ENCODE measurements at places on chromosomes 2 and 18.

DNA sequence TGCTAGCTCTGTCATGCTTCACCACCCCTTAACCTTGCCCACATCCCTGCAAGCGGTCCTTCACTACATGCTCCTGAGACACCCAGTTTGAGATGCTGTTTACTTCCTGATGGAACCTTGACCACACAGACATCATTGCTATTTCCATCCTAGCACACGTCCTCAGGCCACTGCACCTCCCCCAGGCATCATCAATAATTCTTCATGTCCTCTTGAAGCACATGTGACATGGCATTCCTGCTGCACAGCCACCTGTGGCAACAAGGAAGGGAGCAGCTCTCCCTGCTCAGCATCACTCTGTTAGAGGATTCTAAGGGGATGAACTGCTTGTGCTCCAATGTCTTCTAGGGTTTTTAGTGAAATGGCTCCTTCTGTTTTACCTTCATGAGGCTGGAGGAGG is 26.1 kb upstream of the ST3GAL5 start:
- no peak for DNase-seq

- DNase-seq, result no peak
These were observed 155.3 kb downstream of the UXS1 start for GRCh38 chr2:106038601-106039375.

GRCh38 chr2:16653799-16654198 is 11.8 kb downstream of the CYRIA start:
- no peak for DNase-seq

GRCh38 chr2:226608451-226608850 is 191.2 kb downstream of the IRS1 start:
- no peak for DNase-seq

DNA sequence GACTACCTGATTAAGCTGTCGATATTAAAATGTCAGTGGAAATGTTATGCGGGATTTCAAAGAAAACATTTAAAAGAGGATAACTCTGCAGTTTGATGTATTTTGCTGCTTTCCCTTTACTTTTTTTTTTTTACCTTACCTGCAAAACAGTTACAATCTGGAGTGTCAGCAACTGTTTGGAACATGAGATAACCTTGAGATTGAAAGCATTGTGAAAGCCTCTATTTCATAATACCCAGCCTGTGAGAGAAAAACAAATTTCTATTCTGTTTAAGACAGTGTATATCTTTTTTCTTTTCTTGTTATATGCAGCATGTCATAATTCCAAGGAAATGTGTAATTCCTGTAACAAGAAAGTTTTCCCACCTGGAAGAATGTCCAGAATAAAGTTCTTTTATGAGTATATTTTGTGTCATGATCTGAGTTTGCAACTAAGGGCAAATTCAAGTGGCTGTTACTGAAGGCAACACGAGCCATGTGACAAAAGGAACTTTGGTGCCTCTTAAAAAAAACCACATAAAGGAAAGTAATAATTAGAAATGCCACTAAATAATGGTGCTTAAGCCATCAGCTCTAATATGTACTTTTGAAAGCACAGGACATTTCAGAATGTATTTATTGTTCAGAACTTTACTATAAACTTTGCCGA is 297.0 kb upstream of the DSEL start:
- no peak for DNase-seq

DNA sequence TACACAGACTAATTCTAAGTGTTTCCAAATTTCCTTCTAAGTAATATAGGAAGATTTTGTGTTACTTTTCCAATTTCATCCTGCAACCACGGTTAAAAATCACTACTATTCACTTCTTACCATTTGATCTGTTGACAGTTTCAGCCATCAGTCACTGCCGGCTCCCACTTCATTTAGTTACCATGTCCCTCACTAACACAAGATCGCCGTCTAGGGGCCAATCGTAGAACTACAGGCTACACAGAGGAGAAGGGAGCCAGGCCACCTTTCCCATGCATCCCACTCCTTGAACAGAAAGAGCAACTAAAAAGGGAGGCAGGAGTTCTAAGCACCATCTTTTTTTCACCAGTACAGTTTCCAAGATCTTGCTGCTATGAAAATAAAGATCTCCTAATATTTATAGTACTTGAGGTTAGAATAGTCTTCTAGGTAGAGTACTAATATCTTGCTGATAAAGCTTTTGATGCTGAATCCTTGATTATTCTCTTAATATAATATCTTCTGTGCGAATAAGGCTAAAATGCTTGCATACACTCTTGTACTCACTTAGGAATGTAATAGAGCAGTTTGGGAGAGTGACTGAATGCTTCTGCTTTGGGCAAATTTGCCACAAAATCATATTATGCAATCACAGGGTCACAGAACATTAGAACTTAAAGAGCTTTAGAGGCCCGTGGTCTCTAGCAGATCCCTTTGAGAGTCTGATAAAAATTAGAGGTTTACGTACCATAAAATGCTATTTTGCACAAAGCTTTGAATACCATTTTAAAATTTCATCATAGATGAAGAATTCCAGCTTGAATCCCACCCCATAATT is 39.5 kb upstream of the CYP1B1 start:
- DNase-seq, result peak; percentile 66

DNA sequence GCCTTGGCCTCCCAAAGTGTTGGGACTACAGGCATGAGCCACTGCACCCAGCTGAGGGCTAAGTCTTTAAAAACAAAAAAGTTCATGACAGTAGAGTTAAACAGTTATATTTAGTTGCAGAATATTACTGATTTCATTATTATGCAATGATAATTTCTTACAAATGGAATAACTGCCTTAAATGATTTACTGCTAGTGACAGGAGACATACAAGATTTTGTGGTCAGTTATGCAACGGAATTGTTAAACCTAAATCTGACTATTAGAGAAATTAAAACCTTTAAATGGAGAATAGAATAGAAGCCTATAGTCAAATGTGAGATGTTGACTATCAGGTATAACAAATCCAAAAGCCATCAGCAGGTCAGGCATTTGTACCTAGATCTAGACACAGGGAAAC is 10.3 kb upstream of the DNAJC10 start:
- DNase-seq, result no peak

DNA sequence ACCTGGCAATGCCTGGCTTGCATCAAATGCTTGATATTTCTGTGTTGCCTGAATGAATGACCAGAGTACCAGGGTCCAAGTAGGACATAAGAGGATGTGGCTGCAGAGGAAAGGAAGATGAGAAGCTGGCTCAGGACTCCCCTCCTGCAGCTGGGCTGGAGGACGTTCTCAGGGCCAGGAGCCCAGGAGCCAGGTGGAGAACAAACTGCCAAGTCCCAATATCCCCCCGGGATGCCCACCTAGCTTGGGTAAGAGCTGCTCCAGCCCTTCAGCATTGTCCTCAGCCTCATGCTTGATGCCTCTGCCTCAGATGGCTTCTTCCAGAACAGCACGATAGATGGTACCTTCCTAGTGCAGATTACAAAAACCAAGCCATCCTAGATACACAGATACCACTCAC is 8.6 kb upstream of the ATP6V1B1 start:
- no peak for DNase-seq

- no peak for DNase-seq
These were observed 103.5 kb downstream of the CPO start for GRCh38 chr2:207042841-207043240.

DNA sequence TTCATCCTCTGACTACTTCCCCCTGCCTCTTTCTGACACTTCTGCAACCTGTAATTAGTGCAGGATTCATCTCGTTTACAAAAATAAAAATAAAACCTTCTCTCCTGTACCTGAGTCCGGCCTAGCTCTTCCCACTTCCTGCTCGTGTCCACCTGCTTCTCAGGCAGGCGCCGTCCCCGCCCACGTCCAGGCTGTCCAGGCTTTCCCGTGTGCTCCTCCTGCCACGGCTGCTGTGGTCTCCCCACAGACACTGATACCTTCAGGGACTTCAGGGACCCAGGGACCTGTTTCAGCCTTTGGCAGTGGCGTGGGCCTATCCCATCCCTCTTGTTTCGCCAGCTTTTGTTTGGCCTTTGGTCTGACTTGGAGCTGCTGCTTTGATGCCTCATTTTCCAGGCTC is 272.5 kb downstream of the PHLPP1 start:
- no peak for DNase-seq

DNA sequence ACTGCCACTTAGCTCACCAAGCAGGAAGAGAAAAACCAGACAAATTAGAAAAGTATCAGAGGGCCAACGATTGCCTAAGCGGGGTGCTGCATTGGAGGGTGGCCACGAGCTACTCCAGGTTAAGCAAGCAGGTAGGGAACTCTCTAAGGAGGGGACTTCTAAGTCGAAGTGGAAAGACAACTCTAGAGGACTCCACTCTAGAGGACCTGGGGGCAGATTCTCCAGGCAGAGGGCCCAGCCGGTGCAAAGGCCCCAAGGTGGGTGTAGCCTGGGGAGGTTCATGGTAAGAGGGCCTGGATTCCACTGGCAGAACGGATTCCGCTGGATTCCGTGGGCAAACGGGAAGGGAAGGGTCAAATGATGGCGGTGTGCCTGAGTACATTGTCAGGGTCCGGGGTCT is 12.7 kb downstream of the FBLN7 start:
- DNase-seq, result no peak

DNA sequence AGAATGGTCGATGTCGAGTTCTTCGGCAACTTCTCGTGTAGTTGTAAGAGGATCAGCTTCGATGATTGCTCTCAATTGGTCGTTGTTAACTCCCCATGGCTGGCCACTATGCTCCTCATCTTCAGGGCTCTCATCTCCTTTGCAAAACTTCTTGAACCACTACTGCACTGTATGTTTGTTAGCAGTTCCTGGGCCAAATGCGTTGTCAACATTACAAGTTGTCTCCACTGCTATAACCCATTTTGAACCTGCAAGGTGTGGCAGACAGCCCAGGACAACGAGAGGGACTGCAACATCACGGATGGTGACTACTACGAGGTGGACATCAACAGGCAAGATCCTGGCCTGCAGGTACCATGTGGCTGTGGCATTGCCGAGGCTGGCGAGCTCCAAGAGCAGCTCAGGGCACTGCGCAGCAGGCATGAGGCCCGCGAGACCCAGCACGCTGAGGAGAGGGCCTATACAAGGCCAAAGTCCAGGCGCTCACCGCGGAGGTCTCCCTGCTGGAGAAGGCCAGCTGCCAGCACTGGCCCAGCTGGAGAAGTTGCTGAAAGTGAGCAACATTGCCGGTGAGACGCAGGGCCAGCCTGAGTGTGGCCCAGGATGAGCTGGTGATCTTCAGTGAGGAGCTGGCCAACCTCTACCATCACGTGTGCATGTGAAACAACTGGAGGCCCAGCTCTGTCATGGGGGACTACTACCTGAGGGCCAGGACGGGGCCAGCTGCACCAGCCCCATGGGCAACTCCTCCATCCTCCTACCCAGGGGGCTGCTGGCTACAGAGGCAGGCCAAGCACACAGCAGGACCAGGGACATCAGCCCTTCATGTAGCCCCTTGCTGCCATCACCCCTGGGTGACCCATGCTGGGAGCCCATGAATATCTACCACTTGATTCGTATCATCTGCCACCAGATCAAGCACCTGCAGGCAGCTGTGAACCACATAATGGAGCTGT is 20.2 kb downstream of the CLK1 start:
- DNase-seq, result no peak

- DNase-seq, result no peak
These were observed 631.8 kb upstream of the RAB6C start for GRCh38 chr2:129347486-129348217.

GRCh38 chr2:221334481-221335218 is 237.5 kb downstream of the EPHA4 start:
- DNase-seq, result no peak

- DNase-seq, result no peak
These were observed 38.0 kb upstream of the ACVR2A start for GRCh38 chr2:147806846-147807245.

GRCh38 chr2:26558271-26559043 is 80.5 kb upstream of the OTOF start:
- no peak for DNase-seq

DNA sequence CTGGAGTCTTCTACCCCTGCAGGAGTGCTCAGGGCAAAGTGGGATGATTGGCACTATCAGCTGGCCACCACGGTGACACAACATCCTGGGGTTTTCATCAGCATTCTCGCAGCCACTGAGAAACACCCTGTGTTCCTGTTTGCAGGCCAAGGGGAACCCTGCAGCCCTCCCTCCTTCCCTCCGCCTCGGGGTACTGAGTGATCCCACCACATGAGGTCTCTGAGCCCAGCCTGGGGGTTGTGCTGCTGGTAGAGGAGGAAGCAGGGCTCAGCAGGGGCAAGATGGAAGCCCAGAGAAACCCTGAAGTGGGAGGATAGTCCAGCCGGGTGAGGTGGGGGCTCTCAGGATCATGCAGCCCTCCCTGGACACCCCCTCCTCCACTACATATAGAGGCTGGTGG is at the start of gene OXER1:
Gene OXER1, minus strand, starts transcription at position 40 of the 400 bp plus-strand sequence. CDS start 73 bp downstream, outside the sequence.
- no peak for DNase-seq

GRCh38 chr2:186852508-186852907 is 3.5 kb upstream of the ZSWIM2 start:
- no peak for DNase-seq

GRCh38 chr18:59846814-59847490 is 52.8 kb upstream of the PMAIP1 start:
- DNase-seq, result peak; percentile 7

GRCh38 chr2:128628996-128629395 is 310.3 kb upstream of the HS6ST1 start:
- no peak for DNase-seq

DNA sequence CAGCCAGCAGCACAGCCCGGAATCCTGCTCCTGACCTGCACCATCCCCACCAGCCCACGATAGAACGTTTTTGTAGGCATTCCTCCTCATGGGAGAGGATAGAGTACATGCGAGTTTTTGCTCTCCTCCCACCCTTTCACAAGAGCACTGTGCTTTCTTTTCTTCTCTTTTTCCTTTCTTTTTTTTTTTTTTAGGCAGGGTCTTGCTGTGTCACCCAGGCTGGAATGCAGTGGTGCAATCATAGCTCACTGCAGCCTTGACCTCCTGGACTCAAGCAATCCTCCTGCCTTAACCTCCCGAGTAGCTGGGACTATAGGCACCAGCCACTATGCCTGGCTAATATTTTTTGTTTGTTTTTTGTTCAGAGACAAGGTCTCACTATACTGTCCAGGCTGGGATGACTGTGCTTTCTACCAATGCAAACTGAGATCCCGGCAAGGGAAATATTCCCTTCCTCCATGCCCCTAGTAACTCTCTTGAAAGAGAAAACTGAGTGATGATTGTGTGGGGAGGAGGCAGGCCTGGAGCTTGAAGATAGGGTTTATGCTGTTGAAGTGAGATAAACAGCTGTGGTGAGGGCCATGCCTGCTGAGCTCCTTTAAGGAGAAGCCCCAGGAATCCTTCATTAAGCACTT is 82.6 kb upstream of the TXNDC2 start:
- DNase-seq, result no peak

DNA sequence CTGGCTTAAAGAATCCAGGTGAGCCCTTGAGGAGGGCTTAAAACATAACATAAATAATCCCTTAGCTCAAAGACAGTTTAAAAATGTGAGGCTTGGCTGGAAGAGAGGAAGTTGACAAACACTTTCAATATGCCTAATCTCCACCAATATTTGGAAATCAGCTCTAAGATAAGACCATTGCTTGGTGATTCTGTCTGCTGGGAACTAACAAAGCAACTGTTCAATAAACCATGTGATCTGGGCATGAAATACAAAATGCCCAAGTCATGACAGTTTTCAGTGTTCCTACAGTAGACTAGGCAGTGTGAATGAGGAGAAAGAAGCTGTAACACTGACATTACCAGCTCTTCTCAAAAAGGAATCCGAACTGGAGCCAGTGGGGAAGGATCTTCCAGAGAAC is 10.7 kb downstream of the MFF start:
- DNase-seq, result no peak

Data from stimulated activated CD4-positive, alpha-beta T cell treated with anti-CD3 and anti-CD28 coated beads, Interleukin-12 subunit alpha, Interleukin-12 subunit beta, amount 100 ng/mL, for 4 hours (primary cell).